Right atrium auricular region (tissue), 2 donors: ENCODE measurements at places on chromosomes 16 and 17. TPM values are rescaled to one million over a fixed set of nuclear protein-coding genes. Genes with fewer than 3 reads are reported as not detected.
A peak's percentile ranks its signal among the peaks of the same experiment; 100 is the strongest.

GRCh38 chr17:15048933-15049794 is 216.0 kb downstream of the PMP22 start:
- H3K4me3 ChIP-seq = no peak overlapping the region
- no peak overlapping the region for H3K27ac ChIP-seq
- H3K27me3 ChIP-seq = no peaks in the 10 kb centered on the region

DNA sequence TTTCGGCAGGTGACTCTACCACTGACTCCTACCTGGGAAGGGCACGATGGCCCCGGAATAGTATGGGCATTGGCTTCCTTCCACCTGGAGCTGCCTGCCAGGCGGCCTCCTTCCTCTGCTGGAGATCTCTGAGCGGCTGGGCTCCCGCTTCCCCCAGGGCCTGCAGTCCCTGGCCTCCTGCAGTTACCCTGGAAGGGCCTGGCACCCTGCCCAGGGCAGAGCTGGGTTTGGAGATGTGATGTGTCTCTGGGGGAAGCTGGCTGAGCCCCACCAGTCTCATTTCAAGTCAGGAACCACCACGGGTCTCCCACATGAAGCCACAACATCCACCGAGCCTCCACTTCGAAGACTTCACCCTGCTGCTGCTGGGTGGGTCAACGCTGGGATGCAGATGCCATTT is 97.9 kb downstream of the IRF8 start:
- no peaks in the 10 kb centered on the region for H3K4me1 ChIP-seq
- no peak for DNase-seq
- no peaks in the 10 kb centered on the region for H3K36me3 ChIP-seq
- H3K4me3 ChIP-seq = no peak overlapping the region

EPOP gene
- 0.70 TPM for total RNA-seq

- H3K36me3 ChIP-seq = no peaks in the 10 kb centered on the region
- no peak overlapping the region for H3K4me3 ChIP-seq
- no peaks in the 10 kb centered on the region for H3K27me3 ChIP-seq
- DNase-seq = no peak
- no peaks in the 10 kb centered on the region for H3K4me1 ChIP-seq
- H3K27ac ChIP-seq = no peak overlapping the region
Observed at GRCh38 chr17:80811181-80812105, 180.2 kb upstream of the CHMP6 start.

- H3K27ac ChIP-seq = peak overlapping the region; percentile 64
- no peak overlapping the region for H3K4me3 ChIP-seq
- no peak for DNase-seq
- no peaks in the 10 kb centered on the region for H3K4me1 ChIP-seq
- no peaks in the 10 kb centered on the region for H3K36me3 ChIP-seq
Observed at GRCh38 chr17:31508288-31509094, 117.0 kb downstream of the RAB11FIP4 start.

DNA sequence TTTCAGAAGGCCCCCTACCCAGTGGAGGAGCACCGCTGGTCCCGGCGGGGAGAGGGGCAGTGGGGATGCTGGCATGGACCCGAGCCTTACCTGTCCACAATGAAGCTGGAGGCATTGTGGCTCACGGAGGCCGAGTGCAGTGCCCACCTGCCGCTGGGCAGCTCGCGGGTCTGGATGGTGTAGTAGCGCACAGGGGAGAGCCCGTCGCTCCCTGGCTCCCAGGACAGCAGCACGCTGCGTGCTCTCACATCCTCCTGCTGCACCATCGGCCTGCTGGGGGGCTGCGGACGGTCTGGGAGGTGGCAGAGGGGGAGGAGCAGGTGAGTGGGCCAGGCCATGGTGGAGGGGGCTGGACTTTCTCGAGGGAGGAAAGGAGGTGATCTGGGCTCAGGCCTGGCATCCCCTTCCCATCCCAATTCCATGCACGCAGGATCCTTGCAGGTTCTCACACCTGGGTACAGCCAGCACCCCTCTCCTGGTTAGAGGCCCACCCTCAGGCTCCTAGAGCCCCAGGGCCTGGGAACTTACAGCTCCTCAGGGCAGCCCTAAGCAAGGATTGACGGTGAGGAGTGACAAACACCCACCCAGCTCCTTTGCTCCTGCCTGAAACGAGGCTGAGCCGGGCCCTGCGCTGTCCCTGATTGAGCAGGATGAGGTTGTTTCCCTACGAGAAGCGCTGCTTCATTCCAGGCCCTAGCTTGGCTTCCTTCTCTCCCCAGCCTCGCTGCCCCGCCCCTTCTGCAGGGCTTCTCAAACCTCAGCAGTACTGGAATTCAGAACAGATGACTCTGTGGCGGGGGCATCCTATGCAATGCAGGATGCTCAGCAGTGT is 76.2 kb upstream of the CDC42EP4 start:
- no peak overlapping the region for H3K4me3 ChIP-seq
- H3K27ac ChIP-seq = no peak overlapping the region
- H3K4me1 ChIP-seq = no peaks in the 10 kb centered on the region
- no peaks in the 10 kb centered on the region for H3K36me3 ChIP-seq
- H3K27me3 ChIP-seq = no peaks in the 10 kb centered on the region

DNA sequence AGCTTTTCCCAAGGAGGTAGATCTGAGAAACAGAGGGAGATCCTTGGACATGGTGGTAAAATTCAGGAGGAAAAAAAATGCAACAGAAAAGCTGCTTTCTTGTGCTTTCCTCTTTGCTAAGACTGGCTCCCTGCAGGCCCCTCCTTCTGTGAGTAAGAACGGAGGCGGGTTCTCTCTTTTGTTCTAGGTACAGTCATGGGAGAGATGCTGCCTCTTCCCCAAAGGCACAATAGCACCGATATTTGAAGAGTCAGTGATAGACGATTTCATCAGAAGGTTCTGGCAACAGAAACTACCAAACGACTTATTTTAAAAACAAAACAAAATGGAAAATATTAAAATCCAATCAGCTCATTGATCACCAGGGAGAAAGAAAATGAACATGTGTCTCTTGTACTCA is 32.6 kb upstream of the KIFC3 start:
- H3K4me1 ChIP-seq = no peaks in the 10 kb centered on the region

DNA sequence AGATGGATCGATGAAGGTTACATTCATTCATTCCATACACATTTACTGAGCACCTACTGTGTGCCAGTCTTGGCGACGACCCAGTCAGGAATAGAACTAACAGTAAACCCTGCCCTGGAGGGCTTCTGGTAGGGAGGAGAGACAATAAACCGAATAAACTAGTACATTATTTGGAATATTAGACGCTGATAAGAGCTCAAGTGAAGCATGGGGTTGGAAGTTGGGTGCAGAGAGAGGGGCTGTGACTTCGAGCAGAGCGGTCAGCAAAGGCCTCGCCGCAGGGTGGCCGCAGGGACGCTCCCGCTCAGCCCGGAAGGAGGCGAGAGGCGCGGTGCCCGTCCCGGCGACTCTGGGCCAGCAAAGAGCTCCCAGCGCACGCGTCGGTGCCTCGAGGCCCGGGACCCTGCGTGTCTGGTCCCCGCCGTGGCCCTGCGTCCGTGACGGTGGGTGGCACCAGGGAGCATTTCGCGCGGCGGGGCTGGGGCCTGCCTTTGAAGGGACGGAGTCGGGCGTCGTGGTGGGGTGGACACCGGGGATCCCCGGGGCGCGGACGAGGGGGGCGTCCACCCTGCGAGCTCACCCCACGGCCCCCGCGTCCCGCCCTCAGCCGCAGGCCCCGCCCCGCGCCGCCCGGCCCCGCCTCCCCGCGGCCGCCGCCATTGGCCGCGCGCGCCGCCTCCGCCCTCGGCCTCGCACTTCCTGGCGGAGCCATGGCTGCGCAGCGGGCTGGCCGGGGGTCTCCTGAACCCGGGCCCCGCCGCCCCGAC is at the start of gene KLHL36:
Gene KLHL36 (plus strand): TSS at position 684 of the 767 bp plus-strand sequence. CDS start 2,357 bp downstream, outside the sequence.
- no peaks in the 10 kb centered on the region for H3K27me3 ChIP-seq
- peak within 1 kb of the TSS; percentile 87 for H3K27ac ChIP-seq
- peaks cover 20% of the 10 kb centered on the region for H3K36me3 ChIP-seq
- H3K4me1 ChIP-seq = no peaks in the 10 kb centered on the region

CLEC18B gene
- total RNA-seq = not detected

DNA sequence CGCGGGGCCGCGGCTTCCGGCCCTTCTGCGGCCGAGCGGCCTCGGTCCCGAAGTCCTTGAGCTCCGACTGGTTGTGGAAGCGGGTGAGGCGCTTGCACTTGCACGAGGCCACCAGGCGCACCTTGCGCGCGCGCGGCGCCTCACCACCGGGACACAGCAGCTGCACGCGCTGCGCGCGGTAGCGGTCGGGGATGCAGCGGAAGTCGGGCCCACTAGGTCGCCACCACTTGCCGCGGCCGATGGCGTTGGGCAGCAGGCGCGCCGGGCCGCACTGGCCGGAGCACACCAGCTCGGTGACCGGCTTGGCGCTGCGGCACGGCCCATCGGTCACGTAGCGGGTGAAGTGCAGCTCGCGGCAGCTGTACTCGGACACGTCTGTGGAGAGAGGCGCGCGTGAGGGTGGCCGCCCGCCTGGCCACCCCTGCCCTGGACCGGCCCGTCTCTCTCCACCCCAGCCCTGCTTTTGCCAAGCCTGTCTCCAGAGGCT is 3.2 kb downstream of the SOST start:
- peak overlapping the region; percentile 36 for H3K4me3 ChIP-seq
- H3K27ac ChIP-seq = no peak overlapping the region
- no peak for DNase-seq
- peaks cover 14% of the 10 kb centered on the region for H3K4me1 ChIP-seq
- no peaks in the 10 kb centered on the region for H3K27me3 ChIP-seq
- H3K36me3 ChIP-seq = no peaks in the 10 kb centered on the region
